ENCODE measurements at places on chromosomes 4 and X.

GRCh38 chr4:185524888-185525863, 10.1 kb downstream of the PDLIM3 start:
- DNase-seq = no peak

GRCh38 chrX:31658360-31658759, 586.5 kb upstream of the FTHL17 start:
- no peak for DNase-seq

DNA sequence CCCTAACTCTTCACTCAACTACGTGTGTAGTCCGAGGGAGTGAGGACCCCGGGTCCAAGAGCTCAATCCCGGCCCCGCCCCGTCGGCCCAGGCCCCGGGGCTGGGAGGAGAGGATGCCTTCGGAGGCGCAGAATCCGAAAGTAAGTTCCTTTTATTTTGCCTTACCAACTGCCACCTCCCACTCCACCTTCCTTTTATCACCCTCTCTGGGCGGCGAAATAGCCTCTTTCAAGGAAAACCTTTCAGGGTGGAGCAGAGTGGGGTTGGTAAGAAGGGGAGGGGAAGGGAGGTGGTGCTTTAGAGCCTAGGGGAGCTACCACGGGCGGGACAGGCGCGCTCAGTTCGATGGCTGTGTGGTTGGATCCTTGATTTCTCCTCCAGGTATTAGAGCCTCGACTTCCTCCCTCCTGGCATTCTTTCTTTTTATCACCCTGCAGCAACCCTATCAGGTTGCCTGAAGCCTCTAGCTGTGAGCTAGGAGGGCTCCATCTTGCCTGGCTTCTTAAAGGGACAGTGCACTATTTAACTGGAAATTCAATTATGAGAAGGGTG, 191.2 kb downstream of the RRAGB start:
- no peak for DNase-seq

DNA sequence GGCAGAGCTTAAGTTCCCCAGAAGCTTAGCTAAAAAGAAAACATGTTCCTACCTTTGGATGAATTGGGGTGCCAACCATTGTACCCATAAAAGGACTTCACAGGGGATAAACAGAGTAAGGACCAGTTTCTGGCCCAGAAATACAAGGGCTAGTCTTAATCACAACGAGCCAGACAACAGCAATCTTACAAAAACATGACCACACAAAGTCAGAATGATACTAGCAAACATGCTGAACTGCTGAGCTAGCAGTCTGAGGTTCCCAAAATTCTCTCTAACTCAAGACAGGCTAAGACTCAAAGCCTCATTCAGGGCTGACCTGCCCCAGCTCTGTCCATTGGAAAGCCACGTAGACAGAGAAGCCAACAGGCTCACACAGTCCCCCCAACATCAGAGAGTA, 40.3 kb downstream of the ATP11C start:
- DNase-seq = no peak

DNA sequence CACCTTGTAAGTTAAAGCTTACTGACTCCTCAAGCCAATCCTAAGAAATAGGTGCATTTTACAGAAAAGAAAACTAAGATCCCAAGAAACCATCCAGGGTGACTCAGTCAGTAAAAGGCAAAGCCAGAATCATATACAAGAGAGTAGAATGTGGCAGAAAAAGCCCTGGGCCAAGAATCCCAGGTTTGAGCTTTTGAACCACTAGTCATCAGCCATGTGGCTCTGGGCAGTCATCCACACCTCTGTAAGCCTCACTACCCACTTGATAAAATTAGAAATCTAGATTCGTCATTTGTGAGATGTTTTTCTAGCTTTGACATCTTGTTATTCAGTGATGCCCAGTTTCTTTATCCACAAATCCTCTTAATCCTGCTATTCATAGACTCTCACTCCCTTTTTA, 122.2 kb upstream of the PDE5A start:
- no peak for DNase-seq

DNA sequence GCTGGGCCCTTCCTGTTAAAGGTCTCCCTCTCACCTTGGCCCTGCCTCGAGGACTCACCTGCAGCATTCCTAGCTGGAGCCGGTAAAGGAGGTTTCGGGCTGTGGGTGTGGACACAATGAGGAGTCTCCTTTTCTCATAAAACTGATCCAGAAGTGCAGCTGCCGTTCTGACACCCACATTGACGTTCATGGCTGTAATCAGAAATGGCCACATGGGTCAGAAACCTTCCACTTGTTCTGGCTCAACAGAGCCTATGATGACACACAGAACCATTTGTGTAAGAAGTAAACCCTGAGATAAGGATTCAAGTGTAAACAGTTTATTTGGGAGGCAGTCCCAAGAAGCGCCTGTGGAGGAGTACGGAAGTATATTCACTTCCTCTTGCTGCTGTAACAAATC, 63.8 kb downstream of the SRPX start:
- no peak for DNase-seq

- DNase-seq = no peak
These were observed 101.4 kb upstream of the GPC4 start for GRCh38 chrX:133516686-133517085.

GRCh38 chrX:70479922-70480659, 35.5 kb downstream of the DLG3 start:
- no peak for DNase-seq

DNA sequence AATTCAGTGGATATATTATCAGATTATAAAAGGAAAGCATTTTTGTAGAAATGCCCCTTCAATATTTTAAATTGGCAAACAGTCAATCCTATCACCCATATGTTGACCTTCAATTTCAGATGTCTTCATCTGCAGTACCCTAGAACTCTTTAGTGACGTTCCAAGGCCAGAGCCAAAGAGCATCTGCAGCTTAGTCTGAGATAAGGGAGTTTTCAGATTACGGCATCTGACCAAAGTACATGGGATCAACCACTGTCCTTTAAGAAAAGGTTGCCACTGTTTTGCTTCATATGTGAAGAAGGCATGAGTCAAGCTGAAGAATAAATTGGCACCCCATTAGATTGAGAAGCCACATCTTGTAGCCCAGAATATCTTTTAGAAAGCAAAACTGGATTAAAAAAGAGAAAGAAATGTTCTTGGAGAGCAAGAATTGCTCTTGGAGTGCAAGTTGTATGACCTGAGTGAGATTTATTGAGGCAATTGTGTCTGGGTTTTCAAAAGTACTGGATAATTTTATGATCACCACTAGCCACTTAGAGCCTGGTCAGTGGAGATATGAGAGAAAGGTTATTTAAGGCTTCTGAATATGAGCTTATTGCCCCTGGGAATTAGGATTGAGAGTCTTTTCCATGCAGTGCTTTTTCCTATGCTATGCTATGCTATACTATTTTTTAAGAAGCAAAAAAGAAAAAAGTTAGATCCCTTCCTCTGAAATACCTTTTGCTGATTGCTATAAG, 251.9 kb upstream of the NR3C2 start:
- no peak for DNase-seq

- DNase-seq = no peak
These were observed 10.2 kb upstream of the CDKN2AIP start for GRCh38 chr4:183434264-183434663.

GRCh38 chrX:97564496-97564895, 680.8 kb downstream of the RPA4 start:
- DNase-seq = no peak

- no peak for DNase-seq
These were observed 23.7 kb upstream of the PNMA3 start for GRCh38 chrX:153032397-153033118.

DNA sequence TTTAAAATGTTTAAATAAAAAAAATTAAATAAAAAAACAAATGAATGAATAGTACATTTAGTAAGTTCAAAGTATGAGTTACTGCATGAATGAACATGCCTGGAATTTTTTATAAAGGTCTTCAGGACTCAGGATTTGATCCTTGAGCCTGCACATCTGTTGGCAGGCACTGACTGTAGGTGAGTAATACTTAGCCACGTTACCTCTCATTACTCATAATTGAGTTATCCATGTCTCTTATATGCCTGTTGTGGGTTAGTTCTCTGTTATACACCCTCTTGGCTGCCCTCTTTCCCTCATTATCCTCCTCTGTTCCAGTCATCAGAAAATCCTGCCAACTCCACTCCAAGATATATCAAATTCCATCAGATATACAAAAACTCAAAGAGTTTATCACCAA, 276.0 kb downstream of the FBXW7 start:
- no peak for DNase-seq

- DNase-seq = no peak
These were observed 234.8 kb downstream of the IL15 start for GRCh38 chr4:141871086-141871770.

- no peak for DNase-seq
These were observed 83.8 kb downstream of the CCKAR start for GRCh38 chr4:26406346-26406975.

- no peak for DNase-seq
These were observed 76.1 kb downstream of the AMMECR1 start for GRCh38 chrX:110241816-110242215.

GRCh38 chrX:17564689-17565409, 172.4 kb upstream of the SCML1 start:
- no peak for DNase-seq

DNA sequence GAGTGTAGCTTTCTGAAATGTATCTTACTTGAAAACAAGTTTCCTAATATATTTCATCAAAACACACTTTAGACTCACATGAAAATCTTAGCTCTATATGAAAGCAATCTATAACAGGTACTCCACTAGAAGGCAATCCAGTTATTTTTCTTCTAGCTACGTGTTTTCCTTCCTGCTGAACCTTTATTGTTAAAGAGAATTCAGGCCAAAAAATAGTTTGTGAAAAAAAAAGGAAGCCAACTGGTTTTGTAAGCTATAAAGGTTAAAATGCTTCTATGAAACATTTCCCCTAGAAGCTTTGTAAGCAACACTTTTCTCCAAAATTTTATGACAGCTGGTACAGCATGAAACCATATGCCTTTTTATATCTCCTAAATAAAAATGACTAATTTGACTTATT, 304.7 kb upstream of the DIAPH2 start:
- DNase-seq = no peak

DNA sequence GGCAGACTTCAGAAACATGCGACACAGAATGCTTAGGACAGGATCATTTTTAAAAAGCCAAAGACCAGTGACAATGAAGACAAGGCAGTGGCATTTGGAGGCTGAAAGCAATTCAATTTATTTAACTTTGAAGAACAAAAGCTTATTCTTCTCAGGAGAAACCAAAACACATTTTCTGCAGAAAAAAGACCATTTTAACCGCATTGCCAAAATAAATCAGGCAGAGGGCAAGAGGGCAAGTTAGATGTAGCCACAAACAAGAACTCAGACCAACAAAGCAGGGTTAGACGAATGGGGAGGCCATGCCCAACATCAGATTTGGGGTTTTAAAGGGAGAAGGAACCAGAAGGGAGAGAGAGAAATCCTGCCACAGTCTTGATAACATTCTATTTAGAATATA, 58.9 kb downstream of the RELL1 start:
- no peak for DNase-seq

DNA sequence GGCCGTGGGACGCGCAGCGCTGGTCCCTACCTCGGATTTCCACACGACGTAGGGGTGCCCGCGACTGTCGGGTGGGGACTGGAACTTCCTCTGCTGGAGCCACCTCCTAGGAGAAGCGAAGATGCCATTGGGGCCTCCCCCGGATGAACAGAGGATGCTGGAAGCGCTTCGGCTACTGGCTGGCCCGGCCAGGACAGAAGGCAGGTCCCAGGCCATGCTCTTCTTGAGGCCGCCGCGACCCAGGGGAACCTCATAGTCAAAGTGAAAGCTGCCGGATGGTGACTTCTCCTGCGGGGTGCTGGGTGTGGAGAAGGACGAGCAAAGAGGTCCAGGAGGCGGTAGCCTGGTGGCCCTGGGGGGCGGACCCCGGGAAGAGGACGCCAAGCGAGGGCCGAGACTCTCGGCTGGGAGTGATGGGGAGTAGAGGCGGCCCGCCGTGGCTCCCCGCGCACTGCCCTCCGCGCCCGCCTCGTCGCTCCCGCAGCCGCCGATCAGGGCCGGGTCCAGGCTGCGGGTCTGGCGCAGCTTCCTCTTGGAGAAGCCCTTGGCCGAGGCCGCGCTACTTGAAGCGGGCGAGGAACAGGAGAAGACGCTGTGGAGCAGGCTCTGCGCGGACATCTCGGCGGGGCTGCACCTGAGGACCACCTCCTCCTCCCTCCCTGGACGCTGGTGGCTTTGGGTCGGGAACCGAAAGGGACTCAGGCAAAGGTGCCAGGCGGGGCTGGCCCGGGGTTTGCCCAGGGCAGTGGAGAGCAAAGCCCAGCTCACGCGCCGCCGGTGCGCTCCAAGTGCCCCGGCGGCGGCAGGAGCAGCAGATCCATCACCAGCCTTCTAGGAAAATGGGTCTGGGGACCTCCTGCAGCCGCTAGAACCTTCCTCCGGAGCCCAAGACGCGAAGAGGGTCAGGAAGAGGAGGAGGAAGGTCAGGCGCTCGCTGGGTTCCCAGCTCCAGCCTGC, 1.2 kb downstream of the ARHGAP6 start:
- DNase-seq = no peak

- DNase-seq = no peak
These were observed 239.6 kb upstream of the TRAM1L1 start for GRCh38 chr4:117324851-117325491.

DNA sequence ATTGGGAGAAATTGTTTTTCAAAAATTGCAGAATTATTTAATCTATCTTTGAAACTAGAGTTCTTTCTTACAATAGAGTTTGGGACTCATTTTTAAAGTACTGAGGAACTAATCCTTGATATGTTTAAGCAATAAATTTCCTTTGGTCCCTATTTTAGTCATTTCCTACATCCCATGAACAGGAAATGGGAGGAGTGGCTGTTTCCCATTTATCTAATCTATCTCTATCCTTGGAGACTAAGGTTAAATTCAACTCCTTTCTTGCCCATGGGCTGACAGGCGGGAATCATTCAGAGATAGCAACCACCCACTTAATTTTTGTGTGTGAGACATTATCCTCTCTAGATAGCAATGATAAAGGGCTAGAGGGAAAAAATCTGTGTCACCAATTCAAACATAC, 131.6 kb upstream of the EMCN start:
- DNase-seq = peak; percentile 78

DNA sequence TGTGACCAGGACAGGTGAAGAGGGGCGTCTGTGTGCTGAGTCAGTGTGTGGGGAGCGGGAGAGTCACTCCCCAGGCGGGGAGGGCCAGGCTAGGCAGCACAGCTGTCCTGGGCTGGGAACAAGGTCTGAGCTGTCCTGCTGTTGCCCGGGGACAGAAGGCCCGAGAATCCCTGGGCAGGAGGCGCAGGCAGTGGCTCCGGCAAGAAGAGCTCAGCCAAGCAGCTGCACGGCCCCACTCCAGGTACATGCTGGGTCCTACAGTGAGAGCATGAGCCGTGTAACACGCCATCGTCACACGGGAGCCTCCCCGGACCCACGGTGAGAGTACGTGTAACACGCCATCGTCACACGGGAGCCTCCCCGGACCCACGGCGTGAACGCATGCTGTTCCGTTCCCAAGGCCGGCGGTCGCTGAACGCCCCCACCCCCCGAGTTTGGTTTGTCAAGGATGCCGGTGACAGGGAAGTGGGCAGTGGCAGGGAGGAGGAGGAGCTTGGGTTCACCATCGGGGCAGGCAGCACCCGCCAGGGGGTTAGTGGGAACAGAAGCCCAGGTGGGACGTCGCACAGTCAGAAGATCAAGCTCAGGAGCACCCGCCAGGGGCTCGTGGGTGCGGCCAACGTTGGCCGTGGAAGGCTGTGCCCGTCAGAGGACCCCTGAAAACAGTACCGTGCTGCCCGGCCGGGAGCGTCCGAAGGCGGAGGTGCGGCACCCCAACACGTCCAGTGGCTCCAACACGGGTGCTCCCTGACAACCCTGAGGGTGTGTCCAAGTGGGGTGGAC, 15.6 kb downstream of the PPP2R3B start:
- no peak for DNase-seq

Data from SK-N-MC (cell line).